ENCODE measurements at places on chromosomes 16 and 17.

GRCh38 chr17:36752096-36752888 lies 150.9 kb downstream of the MRM1 start:
- DNase-seq = no peak

GRCh38 chr16:56340416-56340815 lies 84.9 kb downstream of the AMFR start:
- no peak for DNase-seq

- DNase-seq = no peak
Measured at GRCh38 chr16:31286421-31287032, 26.8 kb downstream of the ITGAM start.

DNA sequence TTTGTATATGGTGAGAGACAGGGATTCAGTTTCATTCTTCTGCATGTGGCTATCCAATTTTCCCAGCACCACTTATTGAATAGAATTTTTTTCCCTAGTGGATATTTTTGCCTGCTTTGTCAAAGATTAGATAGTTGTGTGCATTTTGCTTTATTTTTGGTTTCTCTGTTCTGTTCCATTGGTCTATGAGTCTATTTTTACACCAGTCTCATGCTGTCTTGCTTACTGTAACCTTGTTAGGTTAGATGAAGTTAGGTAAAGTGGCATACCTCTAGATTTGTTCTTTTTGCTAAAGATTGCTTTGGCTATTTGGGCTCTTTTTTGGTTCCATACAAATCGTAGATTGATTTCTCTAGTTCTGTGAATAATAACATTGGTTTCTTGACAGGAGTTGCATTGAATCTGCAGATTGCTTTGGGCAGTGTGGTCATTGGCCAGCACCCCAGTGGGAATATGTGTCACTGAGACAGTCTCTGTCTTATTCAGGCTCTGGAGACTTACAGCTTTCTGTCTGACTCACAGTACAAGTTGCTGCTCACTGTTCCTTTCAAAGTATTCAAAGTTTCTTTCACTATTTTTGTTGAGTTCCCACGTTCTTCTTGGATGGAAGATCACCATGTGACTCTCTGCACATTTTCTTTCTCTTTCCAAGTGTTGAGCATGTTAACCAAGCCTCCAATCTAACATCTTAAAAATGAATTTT lies 709.1 kb downstream of the CDH11 start:
- DNase-seq = no peak

GRCh38 chr17:14866266-14866665 lies 398.9 kb downstream of the PMP22 start:
- no peak for DNase-seq

DNA sequence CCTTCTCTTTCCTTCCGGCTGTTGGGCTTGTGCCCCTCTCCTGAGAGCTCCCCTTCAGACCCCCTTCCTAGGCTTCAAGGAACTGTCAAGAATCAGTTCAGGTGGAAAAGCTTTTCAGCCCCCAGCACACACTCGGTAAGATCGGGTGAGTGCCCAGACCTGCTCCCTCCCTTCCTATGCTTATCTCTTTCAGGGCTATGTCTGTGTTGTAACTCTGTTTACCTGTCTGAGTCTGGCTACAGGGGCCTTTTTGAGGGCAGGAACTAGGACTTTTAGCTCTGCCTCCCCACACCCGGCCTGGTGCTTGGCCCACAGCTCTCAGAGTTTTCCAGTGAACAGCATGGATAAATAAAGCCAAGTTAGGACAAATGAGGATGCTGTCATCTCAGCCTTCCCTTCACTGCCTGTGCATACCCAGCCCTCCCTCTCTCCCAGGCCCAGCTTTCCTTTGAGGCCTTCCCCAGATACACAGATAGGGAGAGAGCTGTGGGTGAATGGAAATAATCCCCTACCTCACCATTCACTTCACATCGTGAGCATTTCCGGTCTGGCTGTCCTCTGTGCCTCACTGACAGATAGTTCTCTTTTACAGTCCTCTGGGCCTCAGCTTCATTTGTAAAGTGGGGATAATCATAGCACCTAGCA lies 5.7 kb upstream of the MRPS23 start:
- DNase-seq = no peak

DNA sequence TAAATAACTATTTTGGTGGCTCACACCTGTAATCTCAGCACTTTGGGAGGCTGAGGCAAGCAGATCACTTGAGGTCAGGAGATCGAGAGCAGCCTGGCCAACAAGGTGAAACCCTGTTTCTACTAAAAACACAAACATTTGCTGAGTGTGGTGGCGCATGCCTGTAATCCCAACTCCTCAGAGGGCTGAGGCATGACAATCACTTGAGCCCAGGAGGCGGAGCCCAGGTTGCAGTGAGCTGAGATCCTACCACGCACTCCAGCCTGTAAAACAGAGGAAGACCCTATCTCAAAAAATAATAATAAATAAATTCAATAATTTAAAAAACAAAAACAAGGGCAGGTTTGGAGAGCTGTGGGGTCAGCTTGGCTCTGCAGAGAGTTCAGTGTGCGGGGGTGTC lies 5.7 kb upstream of the SLC4A1 start:
- no peak for DNase-seq

DNA sequence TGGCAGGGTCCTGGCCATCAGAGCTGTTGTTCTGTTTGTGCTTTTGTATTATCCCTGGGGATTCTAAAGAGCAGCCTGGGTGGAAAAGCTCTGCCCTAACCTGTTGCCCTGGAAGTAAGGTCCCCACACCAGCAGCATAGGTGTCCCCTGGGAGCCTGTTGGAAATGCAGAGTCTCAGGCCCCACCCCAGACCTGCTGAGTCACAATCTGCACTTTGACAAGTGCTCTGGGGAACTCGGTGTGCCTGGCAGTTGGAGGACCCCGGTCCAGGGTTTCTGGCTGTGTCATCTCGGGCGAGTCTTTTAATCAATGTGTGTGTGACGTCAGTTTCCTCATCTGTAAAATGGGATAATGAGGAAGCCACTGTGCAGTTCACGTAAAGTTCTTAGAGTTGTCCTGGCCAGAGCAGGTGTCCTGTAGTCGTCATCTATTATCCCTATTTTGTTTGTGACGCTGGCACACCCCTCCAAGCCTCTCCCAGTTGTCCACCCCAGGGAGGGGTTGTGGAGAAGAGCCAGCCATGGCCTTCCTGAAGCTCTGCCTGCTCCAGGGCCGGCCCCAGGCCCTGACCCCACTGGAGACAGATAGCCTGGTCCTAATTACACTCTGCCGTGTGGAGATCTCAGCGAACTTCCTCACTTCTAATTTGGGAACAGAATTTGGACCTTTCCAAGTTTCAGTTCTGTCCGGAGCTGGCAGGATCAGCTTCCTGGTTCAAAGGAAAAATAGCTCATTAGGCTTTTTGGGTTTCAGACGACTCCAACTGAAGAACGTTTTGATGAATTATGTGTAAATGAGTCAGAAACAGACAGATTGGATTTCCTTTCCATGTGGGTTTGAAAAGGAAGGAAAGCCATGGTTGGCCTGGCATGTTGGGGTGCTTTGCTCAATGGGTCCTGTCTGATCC lies 295.7 kb upstream of the FOXF1 start:
- DNase-seq = no peak

- DNase-seq = no peak
Measured at GRCh38 chr16:78175287-78175686, 75.8 kb downstream of the WWOX start.

Measured in NCI-H510A (cell line).